Activated CD8-positive, alpha-beta T cell treated with anti-CD3 and anti-CD28 coated beads, Interleukin-2, amount 10 ng/mL, durations not matched to agents 7 days and 5 days (primary cell): ENCODE measurements at places on chromosomes 12 and 14. TPM values are rescaled to one million over a fixed set of nuclear protein-coding genes. Genes with fewer than 3 reads are reported as not detected.

The CCDC177 gene
- not detected for total RNA-seq

The PRR4 gene
- 1.3 TPM for total RNA-seq

The TEX52 gene
- total RNA-seq: 0.40 TPM

The CCDC175 gene
- total RNA-seq: not detected

The MEG3 gene
- not detected for total RNA-seq

The AICDA gene
- not detected for total RNA-seq

The AMN gene
- total RNA-seq: 0.91 TPM

The RAN gene
- total RNA-seq: 1,319 TPM

The BDKRB1 gene
- total RNA-seq: not detected

The DPF3 gene
- 10.7 TPM for total RNA-seq

The TAS2R20 gene
- 2.2 TPM for total RNA-seq

The CLECL1 gene
- total RNA-seq: 1.6 TPM

The GALNT16 gene
- not detected for total RNA-seq

The AP4S1 gene
- total RNA-seq: 7.7 TPM
